ENCODE measurements at places on chromosomes 1 and 21.

GRCh38 chr1:218080863-218081262 lies 204.2 kb upstream of the RRP15 start:
- no peak for DNase-seq

DNA sequence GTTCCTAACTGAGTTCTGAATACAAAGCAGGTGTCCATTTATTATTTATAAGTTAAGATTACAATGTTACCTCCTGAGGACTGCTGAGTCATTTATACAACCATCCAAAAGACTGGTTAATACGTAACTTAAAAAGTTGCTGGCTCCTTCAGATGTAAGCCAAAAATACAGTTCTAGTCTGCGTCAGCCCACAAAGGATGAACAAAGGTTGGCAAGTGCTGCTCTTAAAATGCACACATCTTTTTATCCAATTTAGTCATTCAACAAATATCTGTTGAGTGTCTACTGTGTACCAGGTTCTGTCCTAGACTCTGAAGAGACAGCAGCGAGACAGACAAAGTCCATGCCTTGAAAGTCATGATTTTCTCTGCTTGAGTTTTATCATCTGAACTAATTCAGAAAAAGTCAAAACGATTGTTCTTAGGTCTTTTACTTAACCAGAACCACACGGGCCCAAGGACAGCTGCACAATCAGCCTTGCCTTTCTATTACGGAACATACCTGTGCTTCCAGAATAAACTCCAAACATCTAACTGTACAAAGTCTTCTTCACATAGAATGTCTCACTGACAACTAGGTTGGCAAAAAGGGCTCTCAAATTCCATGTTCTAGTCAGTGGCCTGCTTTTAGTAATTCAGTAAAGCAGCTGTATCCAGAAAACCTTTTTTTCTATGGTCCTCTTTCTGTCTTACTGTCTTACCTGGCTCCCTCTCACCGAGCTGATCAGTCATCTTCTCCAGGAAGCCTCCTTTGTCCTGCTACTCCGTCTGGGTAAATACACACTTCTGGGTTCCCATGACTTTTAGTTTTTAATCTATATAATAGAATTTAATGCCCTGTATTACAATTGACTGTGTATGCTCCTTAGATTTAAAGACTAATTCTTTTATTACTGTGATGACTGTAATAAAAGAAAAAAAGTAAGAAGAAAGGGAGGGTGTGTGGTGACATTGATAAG lies 15.5 kb upstream of the CNN3 start:
- DNase-seq, result no peak

GRCh38 chr1:201447903-201448871 lies 20.8 kb downstream of the PHLDA3 start:
- DNase-seq, result peak; percentile 77

DNA sequence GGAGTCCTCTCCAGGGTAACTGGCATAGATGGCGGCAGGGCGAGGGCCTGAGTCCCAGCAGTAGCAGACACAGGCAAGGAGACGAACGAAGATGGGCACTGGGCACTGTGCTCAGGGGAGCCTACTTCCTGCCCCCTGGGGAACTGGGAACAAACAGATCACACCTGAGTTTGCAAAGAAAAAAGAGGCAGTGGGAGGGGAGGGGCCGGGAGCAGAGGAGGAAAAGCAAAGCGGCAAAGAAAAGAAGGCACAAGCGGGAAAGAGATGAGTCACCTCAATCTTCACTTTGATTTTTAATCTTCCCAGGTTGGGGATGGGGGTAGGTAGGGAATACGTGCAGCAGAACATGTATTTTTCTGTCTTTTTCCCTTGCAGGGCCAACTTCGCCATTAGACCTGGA lies 44.0 kb downstream of the ZSCAN20 start:
- no peak for DNase-seq

GRCh38 chr1:10498231-10498630 lies 23.5 kb downstream of the PEX14 start:
- DNase-seq, result no peak

DNA sequence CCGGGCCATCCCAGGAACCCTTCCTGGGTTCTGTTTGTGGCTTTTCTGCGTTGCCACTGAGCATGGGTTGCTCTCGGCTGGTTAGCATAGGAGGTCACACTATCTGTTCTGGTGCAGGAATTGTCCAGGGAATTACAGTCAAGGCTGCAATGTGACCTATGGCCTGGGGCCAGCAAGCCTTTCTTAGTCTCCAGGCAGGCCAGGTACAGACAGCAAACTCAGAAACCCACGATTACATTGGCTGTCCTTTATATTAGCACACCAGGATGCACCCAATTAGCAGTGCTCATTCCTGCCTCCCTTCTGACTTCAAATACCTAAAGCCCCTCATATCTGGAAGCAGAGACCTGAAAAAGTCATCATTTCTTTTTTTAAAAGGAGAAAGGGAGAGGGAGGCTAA lies 55.2 kb downstream of the CD247 start:
- DNase-seq, result no peak

- no peak for DNase-seq
These were observed 12.8 kb upstream of the ADAR start for GRCh38 chr1:154620751-154621150.

- no peak for DNase-seq
These were observed 1124.3 kb downstream of the AMY1C start for GRCh38 chr1:104874044-104874443.

GRCh38 chr1:202376247-202376646 lies 27.7 kb downstream of the PPP1R12B start:
- no peak for DNase-seq

DNA sequence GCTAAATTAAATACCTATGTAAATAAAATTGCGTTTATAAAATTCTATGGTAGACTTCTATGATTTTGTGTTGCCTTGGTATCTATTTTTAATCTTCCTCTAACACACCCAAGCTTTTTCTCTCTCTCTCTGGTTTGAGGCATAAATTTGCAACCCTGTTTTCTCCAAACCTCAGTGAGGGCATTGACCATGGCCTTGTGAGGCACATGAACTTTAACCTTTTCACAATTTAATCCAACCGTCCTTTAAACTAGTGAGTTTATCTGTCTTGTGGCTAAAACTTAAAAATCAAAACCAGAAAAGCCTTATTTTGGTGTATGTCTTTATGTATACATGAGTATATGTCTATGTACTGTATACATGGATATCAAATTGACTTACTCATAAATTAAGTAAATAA lies 746.6 kb upstream of the B3GALT2 start:
- DNase-seq, result no peak

DNA sequence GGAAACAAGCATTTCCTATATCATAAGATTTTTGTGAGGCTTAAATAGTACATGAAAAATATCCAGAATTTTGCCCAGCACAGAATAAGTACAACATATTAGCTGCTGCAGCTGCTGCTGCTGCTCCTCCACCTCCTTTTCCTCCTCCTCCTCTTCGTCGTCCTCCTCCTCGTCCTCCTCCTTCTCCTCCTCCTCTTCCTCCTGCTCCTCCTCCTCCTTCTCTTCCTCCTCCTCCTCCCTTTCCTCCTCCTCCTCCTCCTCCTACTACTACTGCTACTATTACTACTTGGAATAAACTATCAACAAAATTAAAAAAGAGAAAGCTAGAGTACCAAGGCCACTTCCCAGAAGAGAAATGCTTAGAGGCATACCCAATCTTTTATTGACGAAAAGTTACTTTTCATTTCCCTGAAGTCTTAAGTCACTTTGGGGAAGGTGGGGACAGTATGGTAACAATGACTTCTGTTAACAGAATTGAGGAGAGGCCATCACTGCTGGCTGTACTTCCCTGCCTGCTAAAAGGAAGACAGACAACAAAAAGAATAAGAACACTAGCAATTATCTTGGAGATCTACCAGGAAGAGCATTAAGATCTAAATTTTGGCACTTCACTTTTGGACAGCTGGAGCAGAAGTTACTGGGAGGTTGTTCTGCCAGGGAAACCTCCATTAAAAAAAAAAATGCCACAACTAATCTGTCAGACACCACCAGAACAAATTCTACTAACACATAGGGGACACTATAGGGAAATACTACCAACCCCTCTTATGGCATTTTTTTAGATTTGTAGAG lies 7.1 kb downstream of the DENND1B start:
- DNase-seq, result no peak

Data from left hindlimb (tissue), 1 donor.